Body of pancreas (tissue), 4 donors: ENCODE measurements at places on chromosomes 5 and 9. TPM values are rescaled to one million over a fixed set of nuclear protein-coding genes. Genes with fewer than 3 reads are reported as not detected.

PCDHB12 gene
- total RNA-seq = 3.4 TPM

MIGA2 gene
- total RNA-seq = 36.6 TPM

ZDHHC11 gene
- total RNA-seq = 10.9 TPM

IL11RA gene
- 14.5 TPM for total RNA-seq

PIP5K1B gene
- total RNA-seq = 3.6 TPM

EMB gene
- total RNA-seq = 2.6 TPM

SYNPO gene
- 40.9 TPM for total RNA-seq

ACTL7A gene
- not detected for total RNA-seq

GRCh38 chr5:10567121-10567591 lies 3.3 kb downstream of the ANKRD33B start:
- no peak for DNase-seq

DNA sequence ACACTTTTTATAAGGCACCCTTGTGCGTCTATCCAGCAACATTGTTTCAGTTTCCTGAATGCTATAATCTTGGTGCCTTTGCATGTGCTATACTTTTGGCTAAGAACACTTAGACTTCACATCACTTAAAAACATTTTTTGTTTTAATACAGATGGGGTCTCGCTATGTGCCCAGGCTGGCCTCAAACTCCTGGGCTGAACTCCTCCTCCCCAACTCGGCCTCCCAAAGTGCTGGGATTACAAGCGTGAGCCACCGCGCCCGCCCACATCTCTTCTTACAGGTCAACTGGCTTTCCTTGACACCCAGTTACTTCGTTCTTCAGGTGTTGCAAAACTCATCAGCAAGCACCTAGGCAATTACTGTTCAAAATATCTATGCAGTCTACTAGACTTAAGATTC lies 943 bp upstream of the ZNF131 start:
- no peak for DNase-seq

- DNase-seq = peak; percentile 42
Observed at GRCh38 chr5:78562714-78563330, 85.8 kb downstream of the LHFPL2 start.

- peak; percentile 33 for DNase-seq
Observed at GRCh38 chr5:179795049-179795862, 1.5 kb downstream of the LTC4S start.

DNA sequence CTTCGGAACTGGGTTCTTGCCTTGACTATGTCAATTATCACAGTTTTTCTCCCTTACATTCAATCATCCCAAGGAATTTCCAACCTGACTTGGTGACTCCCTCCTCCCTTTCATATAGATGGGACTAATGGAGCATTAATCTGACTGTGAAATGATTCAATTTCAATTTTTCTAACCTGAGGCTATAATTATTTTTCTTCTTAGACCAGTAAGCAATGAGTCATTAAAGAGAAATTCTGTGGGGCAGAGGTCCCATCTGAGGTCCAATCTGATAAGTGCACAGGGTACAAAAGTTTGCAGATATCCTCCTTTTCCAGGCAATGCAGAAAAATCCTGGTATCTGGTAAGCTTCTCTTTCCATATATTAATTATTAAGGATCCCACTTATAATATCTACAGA lies 18.9 kb downstream of the PDE4D start:
- DNase-seq = no peak

DNA sequence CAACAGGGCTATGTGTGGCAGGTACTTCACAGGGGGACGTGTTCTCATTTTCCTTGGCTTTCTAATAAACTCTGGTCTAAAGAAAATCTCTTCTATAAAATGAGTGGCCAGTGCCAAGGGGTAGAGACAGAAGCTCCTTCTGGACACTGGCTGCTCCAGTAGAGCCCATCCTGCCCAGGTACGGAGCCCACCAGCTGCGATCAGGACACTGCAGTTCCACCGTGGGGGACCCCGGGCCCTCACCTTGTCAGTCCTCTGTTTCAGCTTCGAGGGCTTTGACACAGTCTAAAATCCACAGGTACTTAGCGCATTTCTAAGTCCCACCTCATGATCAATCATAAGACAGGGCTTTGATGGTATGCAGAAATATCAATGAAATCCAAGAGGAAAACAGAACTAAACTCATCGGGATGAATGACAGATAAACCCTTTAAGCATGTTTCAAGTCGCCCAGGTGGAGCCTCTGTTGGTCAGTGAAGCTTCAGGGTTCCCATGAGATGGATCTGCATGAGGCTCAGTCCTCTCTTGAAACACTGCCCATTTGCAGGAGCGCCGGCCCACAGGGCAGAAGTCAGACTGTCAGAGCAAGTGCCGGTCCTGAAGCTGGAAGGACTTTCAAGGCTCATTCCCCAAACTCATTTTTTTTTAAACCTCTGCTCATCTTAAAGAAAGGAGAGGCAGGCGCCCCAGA lies 20.3 kb upstream of the TERT start:
- DNase-seq = no peak

DNA sequence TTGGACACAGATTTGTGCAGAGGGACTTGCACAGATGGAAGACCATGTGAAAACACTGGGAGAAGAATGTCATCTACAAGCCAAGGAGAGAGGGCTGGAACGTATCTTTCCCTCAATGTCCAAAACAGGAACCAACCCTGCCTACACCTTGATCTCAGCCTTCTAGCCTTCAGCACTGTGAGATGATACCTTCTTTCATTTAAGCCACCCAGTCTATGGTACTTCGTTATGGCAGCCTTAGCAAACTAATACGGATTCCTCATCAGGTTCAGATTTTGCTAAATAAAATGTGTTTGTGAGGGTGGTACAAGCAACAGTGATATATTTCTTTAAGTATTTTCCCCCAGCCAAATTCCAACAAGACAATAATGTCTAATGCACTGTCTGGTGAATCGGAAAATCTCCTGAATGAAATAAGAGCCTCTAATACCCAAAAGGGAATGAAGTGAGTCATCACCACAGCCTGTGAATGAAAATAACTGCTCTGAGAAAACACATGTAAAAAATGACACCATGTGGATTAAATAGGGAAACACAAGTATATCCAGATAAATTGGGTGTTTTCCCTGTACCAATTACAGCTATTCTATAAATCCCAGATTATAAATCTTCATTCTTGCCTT lies 182.8 kb upstream of the TARS1 start:
- DNase-seq = no peak

- DNase-seq = no peak
Observed at GRCh38 chr9:2493529-2493928, 128.1 kb upstream of the VLDLR start.

GRCh38 chr5:58767104-58767503 lies 184.2 kb downstream of the RAB3C start:
- no peak for DNase-seq

GRCh38 chr5:58149746-58150145 lies 310.1 kb downstream of the PLK2 start:
- DNase-seq = no peak

DNA sequence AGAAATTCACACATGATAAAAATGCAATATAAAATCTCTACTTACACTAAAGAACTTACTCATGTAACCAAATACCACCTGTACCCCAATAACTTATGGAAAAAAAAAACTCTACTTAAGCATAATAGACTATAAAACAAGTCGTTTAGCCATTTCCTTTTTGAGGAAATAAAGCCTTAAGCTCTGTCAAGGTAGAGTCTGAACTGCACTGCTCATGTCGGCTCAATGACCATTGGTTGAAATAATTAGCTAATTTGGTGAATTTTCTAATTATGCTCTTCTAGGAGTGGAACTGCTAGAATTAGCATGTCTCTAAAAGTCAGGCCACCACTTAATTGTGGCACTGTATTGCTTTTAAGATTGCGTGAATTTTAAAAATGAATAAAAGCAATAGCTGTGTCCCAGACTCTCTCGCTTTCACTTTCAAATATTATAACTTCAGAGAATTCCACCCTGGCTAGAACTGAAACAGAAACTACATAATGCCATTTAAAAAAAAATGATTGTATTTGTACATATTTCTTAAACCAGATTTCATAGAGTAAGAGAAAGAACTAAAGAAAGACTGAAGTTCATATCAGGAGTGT lies 113.0 kb upstream of the PCA3 start:
- no peak for DNase-seq

GRCh38 chr5:103867857-103868598 lies 305.4 kb upstream of the NUDT12 start:
- DNase-seq = no peak

GRCh38 chr5:97135868-97136267 lies 6.5 kb downstream of the LIX1 start:
- DNase-seq = no peak

DNA sequence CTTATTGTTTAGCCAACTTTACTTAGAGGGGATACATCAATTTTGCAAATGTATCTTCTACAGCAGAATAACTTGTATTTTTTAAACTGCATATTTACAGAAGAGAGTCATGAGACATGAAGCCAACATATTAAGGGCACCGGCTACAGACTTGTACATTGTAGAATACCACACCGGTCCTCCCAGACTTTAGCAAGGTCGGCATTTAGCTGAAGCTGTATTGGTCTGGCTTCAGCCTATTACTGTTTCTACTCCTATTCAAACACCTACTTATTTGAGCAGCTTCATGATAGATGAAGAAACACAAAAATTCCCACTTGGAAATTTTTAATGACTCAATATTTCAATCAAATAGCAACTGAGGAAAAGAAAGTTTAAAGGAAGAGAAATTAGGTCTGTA lies 33.0 kb downstream of the NR3C1 start:
- DNase-seq = no peak

DNA sequence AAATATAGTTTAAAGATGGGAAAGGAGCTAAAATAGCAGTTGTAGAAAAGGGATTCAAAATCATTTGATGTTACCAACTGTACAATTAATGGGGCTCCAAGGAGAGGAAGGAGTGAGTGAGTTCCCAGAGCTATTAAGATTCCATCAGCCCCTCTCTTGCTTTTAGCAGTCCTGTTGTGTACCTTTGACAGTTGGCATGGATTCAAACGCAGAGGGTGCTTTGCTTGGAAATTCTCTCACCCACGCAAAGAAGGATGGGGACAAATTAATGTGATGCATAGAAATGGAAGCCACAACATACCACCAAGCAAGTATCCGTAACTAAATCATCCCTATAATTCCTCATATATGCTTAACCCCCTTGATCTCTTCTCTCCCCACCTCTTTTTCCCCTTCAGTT lies 461.3 kb downstream of the EBF1 start:
- DNase-seq = no peak
